NCI-H2081 (cell line): ENCODE measurements at places on chromosomes 7 and 10.

DNA sequence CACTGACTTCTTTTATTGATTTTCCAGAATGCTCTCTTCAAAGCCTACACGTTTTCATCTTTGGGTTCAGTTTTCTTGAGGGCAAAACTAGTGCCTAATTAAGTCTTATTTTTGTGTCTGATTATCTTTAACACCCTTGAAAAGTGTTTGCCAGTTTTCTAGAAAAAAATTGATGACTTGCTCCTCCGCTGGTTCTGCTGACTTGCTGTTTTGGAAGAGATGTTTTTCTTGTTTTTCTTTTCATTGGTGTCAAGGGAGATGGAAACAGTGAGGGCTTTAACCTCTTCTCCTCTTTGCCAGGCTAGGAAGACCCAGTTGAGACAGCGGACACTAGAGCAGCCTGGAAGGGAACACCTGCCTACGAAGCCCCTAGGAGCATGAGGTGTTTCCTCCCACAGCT is 123.7 kb upstream of the EEPD1 start:
- DNase-seq = no peak

DNA sequence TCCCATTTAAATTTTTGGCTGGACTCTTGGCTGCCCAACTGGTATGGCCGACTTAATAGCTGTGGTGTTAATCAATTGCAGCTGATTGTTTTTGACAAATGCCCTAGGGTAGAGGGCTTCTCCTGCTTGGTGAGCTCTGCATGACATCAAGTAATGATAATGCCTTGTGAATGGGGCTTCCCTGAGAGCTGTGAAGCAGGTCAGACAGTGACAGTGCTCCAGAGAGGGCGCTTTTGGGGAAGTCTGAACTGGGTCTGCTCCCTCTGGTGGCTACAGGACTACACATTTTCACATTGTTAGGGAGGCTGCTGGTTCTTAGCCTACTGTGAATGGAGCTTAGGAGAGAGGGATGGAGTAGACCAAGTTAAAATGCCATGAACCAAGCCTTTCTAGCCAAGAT is 98.8 kb downstream of the SDK1 start:
- no peak for DNase-seq

- DNase-seq = no peak
Observed at GRCh38 chr7:102170393-102170970, 116.2 kb upstream of the SH2B2 start.

- no peak for DNase-seq
Observed at GRCh38 chr7:150739033-150739432, 1.8 kb downstream of the GIMAP5 start.

GRCh38 chr10:106836933-106837663 is 327.4 kb downstream of the SORCS1 start:
- no peak for DNase-seq

- DNase-seq = peak; percentile 10
Observed at GRCh38 chr7:142298009-142298408, 40.2 kb upstream of the PRSS58 start.

- no peak for DNase-seq
Observed at GRCh38 chr7:6833636-6834035, 7.6 kb upstream of the CCZ1B start.

DNA sequence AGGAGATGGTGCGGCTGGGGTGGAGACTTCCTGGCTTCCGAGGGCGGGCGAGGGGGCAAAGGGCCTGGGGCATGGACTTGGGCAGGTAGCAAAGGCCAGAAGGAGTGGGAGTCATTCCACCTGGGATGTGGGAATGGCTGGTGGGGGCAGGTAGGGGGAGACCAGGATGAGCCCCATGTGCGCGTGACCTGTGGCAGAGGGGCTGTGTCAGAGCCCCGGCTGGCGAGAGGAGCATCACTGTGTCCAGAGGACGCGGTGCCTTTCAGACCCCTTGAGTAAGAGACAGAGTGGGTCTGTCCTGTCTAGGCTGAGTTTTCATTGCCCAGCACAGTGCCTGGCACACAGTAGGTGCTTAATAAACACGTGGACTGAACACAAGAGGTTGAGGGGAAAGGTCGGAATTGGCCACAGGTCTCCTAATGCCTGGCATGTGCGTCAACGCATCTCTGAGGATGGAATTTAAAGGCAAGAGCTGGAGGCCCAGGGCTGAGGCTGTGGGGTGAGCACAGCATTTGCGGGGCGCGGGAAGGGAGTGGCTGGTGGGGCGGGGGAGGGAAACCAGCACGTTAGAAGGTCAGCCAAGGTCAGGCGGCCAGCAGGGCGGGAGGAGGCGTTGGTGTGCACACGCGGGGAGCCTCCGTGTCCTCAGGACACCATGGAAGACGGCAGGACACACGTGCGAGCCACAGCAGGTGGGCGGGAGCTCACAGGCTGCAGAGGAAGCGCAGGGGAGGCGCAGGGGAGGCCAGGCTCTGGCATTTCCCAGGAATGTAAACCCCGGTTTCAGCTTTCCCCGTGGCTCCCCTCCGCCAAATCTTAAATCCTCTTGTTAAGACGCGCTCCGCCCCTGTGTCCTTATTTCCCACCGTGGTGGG is 51.8 kb downstream of the CUX1 start:
- DNase-seq = no peak

DNA sequence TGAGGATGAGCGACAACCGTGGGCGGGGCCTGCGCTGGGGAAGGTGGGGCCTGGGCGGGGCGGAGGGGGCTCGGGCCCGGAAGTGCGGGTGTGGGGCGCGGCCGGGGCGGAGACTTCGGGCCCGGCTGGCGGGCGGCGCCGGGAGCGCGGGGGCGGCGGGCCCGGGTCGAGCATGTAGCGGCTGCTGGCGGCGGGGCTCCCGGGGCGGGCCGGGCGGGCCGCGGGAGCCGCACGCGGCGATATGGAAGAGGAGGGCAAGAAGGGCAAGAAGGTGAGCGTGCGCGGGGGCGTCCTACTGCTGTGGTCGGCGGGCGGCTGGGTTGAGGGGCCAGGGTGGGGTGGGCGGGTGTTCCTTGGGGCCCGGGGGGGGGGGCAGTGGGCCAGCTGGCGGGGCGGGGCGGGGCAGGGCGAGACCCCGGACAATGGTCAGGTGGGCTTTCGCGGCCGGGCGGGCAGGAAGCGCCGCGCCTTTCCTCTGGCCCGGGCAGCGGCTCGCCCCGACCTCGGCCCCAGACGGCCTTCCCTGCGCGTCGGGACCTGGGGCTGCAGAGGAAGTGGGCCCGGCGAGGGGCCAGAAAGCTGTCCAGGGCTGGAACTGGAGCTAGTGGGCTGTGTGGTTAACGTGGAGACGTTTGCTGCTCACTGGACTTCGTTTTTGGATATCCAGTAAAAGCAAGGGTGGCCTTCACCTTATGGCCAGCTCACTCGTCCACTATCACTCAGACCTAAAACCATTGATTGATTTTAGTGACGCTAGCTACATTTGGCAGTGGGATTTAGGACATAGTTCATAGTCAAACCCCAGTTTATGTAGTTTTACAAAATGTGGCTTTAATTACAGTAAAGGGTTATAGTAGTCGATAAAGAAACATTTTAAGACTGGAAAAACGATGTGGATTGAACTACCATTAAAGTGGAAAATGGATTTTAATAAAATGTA is at the start of gene CCM2:
Gene CCM2 (plus strand): TSS at position 109 of the 940 bp plus-strand sequence. CDS start 133 bp downstream, at position 242.
- DNase-seq = peak; percentile 55

DNA sequence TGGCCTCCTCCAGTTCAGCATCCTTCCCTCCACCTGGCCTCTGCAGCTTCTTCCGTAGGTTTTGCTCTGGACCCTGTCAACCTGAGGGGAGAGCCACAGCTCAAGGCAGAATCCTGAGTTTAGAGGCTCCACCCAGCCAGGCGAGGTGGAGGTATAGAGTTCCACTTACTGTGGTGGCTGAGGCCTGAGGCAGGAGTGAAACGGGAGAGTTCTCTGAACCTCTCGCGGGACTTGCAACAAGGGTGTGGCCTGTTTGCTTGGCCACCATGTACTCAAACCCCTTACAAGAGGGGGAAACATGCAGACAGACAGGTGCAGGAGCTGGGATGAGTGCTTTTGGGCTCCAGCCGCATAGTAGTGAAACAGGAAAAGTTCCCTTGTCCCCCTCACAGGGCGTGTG is 154.0 kb upstream of the C7orf33 start:
- no peak for DNase-seq

DNA sequence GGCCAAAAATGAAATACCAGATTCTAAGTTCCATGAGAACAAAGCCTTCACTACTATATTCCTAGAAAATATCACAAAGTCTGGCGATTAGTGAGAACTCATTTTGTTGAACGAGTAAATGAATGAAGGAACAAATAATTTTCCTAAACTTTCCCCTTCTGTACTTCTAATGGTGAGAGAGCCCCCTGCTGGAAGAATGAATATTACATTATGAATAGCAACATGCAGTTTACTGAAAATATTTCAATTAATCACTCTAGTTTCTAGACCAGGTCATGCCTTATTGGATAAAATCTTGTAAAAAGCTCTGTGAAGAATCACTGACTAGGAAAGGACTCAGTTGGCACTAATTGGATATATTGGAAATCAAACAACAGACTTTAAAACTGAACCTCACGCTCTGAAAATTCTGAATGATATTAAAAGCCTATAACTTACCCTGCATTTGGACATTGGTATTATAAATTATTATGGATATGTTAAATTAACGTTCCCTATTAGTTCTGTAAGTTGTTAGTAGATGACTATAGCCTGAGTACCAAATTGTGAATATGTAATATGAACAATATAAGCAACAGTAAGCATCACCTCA is 32.4 kb upstream of the MTPN start:
- peak; percentile 73 for DNase-seq

GRCh38 chr10:679556-679955 is 9.9 kb downstream of the DIP2C start:
- DNase-seq = no peak

DNA sequence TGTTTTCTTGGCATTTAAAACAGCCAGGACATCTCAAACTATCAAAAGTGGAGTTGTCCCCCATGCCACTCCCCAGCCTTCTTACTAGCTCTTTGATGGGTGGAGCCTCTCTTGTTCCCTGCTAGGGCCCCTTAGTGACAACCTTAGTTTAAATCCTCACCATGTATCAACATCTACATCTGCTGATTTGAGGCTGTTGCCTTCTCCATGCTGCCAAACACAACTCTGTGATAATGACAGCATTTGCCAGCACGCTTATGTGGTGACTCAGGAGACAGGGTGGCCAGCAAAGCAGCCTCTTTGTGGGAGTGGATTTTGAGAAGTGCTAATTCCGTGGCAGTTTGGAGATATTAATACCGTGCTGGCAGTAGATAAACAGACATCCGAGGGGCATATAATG is 145.4 kb downstream of the LRRC4 start:
- peak; percentile 7 for DNase-seq

GRCh38 chr10:126166797-126167196 is 221.5 kb downstream of the ADAM12 start:
- no peak for DNase-seq

GRCh38 chr10:68153473-68154210 is 44.4 kb downstream of the MYPN start:
- no peak for DNase-seq

- no peak for DNase-seq
Observed at GRCh38 chr7:105911961-105912575, 35.7 kb upstream of the ATXN7L1 start.
